CD4-positive, alpha-beta T cell (primary cell): ENCODE measurements at places on chromosomes 7 and 10. TPM values are rescaled to one million over a fixed set of nuclear protein-coding genes. Genes with fewer than 3 reads are reported as not detected.

The BUD23 gene
- 96.1 TPM for total RNA-seq

The RHOBTB1 gene
- not detected for total RNA-seq

The CLEC2L gene
- not detected for total RNA-seq

The TMEM140 gene
- total RNA-seq: 32.2 TPM

The MASTL gene
- 24.2 TPM for total RNA-seq

The TBATA gene
- not detected for total RNA-seq

The NUTM2A gene
- 1.2 TPM for total RNA-seq

The TMEM176B gene
- not detected for total RNA-seq

The CPA4 gene
- total RNA-seq: not detected

The IL2RA gene
- 4.9 TPM for total RNA-seq

The BCCIP gene
- total RNA-seq: 32.7 TPM

The ASAH2B gene
- 1.6 TPM for total RNA-seq

The SLC26A5 gene
- total RNA-seq: not detected

The ACTL6B gene
- total RNA-seq: not detected

The OR2A42 gene
- not detected for total RNA-seq
